Stimulated activated CD8-positive, alpha-beta memory T cell treated with anti-CD3 and anti-CD28 coated beads, Interleukin-4, amount 100 ng/mL, for 1 hour (primary cell): ENCODE measurements at places on chromosomes 11 and 22.

DNA sequence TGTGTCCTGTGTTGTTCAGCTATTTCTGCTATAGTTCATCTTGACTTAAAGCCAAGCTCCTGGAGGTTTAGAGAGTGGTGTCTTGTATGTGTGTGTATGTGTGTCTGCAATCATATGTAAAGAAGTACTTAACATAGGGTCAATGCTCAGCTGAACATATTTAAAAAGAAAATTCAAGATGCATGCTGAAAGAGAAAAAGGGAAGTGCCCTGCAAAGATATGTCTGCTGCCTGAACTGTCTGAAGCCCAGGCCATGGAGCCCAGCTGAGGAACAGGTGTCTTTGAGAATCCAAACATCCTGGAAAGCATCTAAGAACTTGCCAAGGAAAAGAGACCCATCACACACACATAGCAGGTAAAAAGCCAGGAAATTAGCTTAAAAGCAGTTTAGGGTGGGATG lies 6.6 kb downstream of the TCN1 start:
- no peak for DNase-seq

DNA sequence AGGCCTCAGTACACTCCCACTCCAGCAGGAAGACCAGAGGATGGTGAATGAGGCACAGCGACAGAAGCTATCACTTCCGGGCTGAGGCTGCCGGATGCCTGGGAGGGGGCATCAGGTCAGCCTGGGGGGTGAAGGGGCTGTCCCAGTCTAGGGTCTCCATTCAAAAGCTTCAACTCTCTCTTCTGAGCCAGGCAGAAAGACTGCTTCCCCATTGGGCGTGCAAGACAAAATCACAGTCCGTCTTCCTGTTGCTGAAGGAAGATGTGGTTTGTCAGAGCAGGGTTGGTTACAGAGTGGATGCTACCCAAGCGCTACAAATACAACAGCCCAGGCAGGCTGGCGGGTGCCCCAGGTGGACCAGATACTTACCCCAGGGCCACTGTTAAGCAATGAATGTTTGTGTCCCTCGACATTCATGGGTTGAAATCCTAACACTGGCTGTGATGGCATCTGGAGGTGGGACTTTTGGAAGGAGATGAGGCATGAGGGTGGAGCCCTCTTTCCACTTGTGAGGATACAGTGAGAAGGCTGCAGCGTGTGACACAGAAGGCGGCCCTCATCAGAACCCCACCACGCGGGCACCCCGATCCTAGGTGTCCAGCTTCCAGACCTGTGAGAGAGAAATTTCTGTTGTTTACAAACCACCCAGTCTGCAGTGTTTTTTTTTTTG lies 12.0 kb downstream of the UPK3A start:
- no peak for DNase-seq

DNA sequence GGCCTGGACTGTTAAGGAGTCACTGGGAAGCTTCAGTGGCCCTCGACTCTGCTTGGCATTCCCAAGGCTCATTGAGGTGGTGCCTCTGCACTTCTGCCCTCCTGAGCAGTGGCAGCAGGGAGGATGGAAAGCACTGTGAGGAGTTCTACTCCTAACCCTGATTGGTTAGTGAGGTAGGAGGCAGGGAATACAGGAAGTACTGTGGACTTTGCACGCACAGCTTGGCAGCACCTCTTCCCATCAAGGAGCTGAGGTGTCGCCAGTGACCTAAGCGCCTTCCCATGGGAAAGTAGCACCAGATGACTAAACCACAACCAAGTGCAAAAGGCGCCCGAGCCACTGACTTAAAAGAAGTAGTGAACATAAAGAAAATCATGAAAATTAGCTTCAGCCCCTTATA lies 152.5 kb upstream of the CADM1 start:
- DNase-seq: no peak

DNA sequence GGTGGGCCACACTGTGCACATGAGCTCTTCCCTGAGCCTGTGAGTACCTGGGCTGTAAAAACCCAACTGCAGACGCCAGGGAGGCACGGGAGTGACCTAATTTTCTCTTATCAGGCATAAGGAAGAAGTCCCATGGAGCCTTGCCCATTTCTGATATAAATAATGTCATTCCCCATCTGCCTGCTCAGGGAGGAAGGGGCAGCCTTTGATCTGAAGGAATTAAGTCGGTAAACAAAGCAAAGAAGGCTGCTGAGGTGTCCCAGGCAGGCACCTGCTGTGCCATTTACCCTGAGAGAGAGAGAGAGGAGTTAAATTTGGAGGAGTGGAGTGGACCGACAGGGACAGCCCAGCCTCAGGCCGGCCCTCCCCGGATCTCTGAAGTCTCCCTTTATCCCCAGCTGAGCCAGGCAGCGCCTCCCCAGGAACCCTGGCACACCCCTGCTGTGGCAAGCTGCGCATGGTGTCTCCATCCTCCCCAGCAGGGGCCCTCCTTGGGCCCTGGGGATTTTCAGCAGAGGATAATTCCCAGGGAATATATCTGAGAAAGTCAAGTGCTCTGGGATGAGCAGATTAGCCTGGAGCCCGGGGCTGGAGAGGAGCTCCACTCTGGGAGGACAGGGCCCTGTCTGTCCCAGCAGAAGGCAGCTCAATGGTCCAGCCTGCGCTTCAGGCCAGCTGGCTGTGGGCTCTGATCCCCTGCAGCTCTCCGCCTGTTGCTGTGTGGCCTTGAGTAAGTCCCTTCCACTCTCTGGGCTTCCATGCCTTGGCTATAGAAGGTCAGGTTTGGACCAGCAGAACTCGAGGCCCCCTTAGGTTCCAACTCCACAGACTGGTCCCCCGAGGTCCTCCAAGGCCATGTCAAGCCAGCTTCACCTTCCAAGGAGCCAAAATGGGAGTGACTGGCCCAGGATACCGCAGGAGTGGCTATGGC lies 17.5 kb upstream of the CABP7 start:
- no peak for DNase-seq

- DNase-seq: no peak
These were observed 1.9 kb upstream of the MPZL2 start for GRCh38 chr11:118265954-118266353.

DNA sequence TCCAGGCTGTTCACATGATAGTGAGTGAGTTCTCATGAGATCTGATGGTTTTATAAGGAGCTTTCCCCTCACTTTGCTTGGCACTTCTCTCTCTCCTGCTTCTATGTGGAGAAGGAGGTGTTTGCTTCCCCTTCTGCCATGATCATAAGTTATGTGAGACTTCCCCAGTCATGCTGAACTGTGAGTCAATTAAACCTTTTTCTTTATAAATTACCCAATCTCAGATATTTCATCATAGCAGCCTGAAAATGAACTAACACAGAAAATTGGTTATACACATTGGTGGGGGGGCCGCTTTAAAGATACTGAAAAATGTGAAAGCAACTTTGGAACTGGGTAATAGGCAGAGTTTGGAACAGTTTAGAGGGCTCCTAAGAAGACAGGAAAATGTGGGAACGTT lies 741.1 kb upstream of the LUZP2 start:
- DNase-seq: no peak

- DNase-seq: no peak
These were observed 6.2 kb downstream of the CLCF1 start for GRCh38 chr11:67366961-67367760.

- no peak for DNase-seq
These were observed 104.1 kb upstream of the MTNR1B start for GRCh38 chr11:92865352-92865751.

DNA sequence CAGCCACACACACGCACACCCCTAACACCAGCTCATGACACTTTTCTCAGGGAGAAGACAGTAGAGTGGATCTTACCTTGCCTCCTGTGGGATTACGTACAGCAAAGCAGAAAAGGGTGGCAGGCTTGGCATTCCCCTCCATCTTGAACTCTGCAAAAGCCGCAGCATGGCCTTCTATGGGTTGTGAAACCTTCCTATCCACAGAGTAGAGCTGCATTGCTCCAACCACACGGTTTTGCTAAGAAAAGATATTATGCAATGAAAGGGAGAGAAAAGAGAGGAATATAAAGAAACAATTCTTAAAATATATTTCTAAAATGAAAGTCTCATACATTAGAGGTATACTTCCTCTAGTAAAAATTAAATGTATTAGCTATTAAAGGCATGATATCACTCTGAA lies 48.8 kb downstream of the CLTCL1 start:
- DNase-seq: no peak
